Nucleus accumbens (tissue), 56 donors: ENCODE measurements at places on chromosomes 16 and 17.

- no peak for DNase-seq
These were observed 636 bp upstream of the ERN1 start for GRCh38 chr17:64130559-64131001.

GRCh38 chr16:77833921-77834634 lies 45.7 kb downstream of the VAT1L start:
- no peak for DNase-seq

GRCh38 chr17:53462393-53462811 lies 360.3 kb upstream of the KIF2B start:
- no peak for DNase-seq

DNA sequence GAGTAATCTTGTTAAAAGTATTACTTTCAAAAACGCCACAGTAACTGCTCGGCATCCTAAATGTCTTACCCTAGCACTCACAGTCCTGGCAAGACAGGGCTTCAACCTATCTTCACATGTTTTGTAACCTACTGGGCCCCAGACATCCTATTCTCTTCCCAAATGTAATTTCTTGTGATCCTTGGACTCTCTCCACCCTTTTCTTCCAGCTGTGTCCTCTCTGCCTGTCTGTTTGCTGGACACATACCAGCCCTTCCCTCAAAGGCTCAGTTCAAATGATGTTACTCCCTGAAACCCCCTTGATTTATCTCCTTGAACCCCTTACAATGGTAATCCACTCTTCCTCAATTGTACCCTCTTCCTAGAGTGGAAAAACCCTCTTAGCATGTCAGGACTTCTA lies 60.1 kb upstream of the CNEP1R1 start:
- DNase-seq = no peak

DNA sequence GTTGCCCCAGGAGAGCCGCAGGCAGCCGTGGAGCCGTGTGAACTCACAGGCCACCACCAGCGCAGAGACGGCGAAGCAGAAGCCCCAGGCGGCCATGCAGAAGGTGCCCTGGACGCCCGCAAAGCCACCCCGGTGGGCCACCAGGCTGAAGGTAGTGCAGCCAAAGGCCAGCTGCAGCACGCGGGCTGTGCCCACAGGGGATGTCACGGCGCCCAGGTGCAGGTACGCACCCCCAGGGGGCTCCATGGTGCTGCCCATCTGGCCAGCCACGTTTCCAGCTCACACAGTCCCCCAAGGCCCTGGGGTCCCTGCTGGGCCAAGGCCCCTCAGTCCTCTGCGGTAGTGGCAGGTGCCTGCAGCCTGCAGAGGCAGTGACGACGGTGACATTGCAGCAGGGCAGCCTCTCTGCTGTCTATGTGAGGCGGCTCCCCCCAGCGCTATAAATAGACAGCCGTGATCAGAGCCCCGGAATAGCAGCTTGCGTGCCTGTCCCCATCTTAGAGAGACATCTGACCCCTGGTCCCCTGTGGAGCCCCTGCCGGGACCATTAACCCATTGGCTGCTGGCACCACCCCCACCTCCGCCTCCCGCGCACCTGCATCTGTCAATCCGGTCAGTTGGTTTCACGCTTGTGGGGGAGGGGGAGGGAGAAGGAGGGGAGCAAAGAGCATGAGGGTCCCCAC lies 4.5 kb upstream of the PYCR1 start:
- DNase-seq = no peak

DNA sequence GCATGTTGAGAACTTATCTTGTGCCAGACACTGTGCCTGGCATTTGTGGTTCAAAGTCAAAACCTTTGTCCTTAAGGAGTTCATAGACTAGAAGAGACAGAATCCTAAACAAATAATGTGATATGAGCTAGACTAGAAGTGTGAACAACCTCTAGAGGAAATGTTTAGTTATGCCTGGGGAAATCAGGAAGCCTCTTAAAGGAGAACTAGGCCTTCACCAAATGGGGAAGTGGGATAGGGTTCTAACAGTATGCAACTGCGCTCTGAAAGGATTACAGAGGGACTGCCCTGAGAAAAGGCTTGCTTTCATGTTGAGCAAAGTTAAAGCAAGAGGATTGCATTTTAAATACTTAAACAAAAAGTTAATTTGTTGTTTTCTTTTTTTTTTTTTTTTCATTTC lies 4.9 kb downstream of the RUNDC1 start:
- no peak for DNase-seq

DNA sequence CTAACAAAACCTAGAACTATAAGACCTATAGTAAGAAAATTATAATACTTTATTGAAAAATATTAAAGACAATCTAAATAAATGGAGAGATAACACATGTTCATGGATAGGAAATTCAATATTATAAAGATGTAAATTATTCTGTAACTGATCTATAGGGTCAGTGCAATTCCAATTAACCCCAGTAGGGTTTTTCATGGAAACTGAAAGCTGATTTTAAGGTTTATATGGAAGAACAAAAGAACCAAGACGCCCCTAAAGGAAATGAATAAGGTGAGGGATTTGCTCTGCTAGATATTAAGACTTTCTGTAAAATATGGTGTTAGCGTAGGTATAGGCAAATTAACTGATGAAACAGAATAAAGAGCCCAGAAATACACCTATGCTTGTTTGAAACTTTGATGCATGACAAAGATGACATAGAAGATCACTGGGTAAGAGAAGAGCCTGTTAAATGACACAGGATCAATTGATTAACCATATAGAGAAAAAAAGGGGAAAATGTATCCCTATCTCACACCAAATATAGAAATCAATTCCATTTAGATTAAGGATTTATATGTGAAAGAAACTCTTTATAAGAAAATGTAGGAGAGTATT lies 3.0 kb downstream of the ICAM2 start:
- DNase-seq = no peak

DNA sequence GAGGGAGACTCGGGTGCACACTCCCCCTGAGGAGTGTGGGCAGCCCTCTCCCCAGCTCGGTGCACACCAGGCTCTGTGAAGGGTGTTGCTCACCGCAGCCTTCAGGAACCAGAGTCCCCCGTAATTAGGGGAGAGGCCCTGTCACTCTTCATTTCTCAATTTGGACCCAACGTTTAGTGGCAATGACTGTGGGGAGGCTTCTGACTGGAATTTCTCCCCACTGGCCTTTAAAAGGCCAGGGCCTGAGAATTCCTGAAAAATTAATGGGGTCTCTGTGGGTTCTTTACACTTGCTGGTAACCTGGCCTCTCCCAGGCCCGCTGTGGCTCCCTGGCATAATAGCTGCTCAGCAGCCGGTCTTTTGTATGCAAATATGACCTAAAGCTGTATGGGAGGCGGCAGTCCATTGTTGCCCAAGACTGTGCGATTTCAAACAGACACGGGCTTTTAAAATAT lies 209.7 kb downstream of the MSI2 start:
- DNase-seq = no peak

DNA sequence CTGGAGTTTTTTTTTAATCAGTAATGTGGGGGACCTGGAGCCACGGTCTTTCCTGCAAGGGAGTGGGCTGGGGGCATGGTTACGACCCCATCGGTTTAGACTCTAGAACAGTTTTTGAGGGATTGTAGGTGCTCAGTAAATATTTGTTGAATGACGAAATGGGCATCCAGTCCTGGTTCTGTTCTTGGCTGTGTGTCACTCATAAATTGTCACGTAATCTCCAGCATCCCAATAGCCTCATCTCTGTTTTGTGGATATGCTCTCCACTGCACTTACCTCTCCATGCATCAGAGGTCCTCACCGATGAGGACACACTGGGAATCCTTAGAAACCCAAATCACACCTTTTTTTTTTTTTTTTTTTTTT lies 497 bp upstream of the SLC38A7 start:
- no peak for DNase-seq

GRCh38 chr16:67192781-67193361 lies 916 bp downstream of the E2F4 start:
- no peak for DNase-seq

DNA sequence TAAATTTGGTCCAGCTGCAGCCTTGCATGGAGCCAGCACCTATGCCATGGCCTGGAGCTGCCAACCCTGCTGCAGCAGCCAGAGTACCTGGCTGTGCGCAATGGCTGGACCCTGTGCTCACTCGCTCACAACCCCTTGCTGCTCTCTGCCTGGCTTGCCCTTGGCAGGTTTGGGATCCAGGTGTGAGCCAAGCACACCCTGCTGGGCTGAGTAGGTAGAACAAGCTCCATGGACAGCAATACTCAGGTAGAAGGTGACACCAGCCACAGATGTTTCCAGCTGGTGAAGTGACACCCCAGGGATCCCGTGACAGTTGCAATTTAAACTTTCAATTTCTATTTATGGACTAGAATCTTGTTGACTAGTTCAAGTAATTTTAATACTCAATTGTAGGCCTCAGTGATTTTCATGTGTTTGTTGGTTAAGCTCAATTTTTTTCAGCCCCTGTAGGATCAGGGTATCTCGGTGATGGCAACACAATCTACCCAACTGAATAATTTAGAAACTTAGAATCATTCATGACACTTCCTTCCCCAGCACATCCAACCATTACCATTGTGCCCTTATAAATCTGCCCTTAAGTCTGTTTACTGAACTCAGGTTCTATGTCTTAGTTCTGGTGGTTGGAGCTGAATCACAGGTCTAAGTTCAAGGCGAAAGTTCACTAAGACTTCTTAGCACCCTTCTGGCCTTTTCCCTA lies 480.0 kb downstream of the PMP22 start:
- DNase-seq = no peak

- no peak for DNase-seq
These were observed 3.4 kb upstream of the KRT38 start for GRCh38 chr17:41444186-41444585.

DNA sequence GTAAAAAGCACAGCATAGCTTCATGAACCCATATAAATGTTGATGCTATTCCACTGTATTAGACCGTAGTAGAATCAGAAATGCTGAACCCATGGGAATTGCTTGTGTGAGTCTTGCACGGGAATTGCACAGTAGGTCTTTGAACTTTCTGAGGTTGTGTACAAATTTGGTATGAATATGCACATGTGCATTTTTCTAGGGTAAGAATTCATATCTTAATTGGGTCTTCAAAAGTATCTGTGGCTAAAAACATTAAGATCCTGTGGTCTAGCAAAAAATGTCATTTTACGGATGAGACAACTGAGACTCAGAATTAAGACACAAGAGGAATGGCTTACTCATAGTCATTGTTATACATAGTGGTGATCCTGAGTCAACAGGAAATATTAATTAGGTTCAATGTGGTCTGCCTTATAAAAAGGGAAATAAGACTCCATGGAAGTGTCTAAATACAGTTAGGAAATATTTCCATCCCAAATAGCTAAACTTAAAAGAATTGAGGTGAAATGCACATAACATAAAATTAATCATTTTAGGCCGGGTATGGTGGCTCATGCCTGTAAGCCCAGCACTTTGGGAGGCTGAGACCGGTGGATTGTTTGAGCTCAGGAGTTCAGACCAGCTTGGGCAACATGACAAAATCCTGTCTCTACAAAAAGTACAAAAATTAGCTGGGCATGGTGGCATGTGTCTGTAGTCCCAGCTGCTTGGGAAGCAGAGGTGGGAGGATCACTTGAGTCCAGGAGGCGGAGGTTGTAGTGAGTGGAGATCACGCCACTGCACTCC lies 22.8 kb downstream of the TAOK1 start:
- no peak for DNase-seq

DNA sequence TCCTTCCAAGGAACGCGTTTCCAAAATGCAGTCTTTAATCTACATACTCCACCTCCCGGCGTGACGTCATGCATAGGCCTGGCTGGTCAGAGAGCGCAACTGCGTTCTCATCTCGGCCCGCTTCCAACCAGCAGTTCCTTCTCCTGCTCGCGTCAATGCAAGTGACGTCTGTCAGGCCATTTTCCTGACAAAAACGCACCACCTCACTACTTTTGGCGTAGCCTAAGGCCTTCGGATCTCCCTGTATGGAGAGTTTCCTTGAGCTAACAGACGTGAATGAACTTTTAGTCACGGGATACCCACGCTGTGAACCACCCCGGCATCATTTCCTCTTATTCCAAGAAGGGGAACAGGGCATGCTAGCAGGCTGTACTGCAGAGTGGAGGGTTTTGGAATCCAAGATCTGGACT lies 25.0 kb downstream of the TEX14 start:
- DNase-seq = no peak

GRCh38 chr16:85738923-85739715 lies 11.8 kb downstream of the C16orf74 start:
- DNase-seq = no peak
